NCI-H1048 (cell line): ENCODE measurements at places on chromosomes 6 and 20.
A peak's percentile ranks its signal among the peaks of the same experiment; 100 is the strongest.

GRCh38 chr20:63319164-63320040, 26.4 kb downstream of the COL20A1 start:
- no peak for DNase-seq

- no peak for DNase-seq
Measured at GRCh38 chr6:163705923-163706322, 291.4 kb downstream of the QKI start.

GRCh38 chr6:47357827-47358226, 48.1 kb upstream of the TNFRSF21 start:
- DNase-seq = no peak

DNA sequence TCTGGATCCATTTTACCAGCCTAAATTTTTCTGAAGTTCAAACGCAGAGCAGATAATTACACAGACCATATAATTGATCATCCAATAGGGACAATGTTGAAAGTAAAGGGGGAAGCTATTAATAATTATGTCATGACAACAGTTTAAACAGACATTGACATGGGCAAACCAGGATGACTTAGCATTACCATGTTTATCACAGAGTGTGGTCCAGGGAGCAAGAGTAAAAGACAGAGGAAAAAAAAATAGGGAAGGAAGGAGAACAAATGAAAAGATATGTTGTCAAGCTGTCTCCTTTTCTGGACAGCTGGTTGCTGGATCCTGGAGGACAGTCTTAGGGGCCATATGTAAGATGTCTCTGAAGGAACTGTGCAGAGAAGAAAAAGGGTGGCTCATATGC, 69.4 kb upstream of the FBXL4 start:
- no peak for DNase-seq

- DNase-seq = peak; percentile 54
Measured at GRCh38 chr6:134035823-134036296, 16.6 kb downstream of the SLC2A12 start.

- DNase-seq = no peak
Measured at GRCh38 chr6:23389386-23389785, 736.6 kb upstream of the NRSN1 start.

- no peak for DNase-seq
Measured at GRCh38 chr20:57910716-57911115, 200.9 kb upstream of the PMEPA1 start.

GRCh38 chr6:69980624-69981023, 114.3 kb downstream of the COL19A1 start:
- DNase-seq = no peak

- no peak for DNase-seq
Measured at GRCh38 chr6:165752451-165752850, 89.4 kb upstream of the PDE10A start.

DNA sequence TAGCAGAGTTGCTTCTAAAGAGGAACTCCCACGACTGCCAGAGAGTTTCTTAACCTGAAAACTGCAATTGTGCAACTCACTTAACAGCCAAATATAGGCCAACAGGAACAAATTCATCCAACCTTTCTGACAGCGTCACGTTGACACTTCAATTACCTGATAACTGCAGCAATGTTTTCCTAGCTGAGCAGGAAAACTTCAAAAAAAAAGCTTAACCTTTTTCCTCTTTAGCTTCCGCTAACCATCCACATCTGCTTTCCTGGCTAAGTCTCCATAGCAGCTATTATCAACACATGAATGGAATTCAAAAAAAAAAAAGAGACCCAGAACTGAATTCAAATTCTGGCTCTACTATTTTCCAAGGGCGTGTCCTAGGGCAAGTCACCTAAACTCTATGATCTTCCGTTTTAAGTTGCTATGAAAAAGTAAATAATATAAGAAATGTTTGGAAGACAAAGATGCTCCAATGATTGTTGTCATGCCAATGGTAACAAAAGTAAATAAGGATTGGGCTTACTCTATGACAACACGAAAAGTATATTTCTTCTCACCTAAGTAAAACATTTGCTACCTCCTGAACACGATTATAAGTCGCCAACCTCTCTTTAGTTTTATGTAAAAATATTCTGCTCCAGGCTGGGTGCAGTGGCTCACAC, 524.6 kb upstream of the JARID2 start:
- no peak for DNase-seq

DNA sequence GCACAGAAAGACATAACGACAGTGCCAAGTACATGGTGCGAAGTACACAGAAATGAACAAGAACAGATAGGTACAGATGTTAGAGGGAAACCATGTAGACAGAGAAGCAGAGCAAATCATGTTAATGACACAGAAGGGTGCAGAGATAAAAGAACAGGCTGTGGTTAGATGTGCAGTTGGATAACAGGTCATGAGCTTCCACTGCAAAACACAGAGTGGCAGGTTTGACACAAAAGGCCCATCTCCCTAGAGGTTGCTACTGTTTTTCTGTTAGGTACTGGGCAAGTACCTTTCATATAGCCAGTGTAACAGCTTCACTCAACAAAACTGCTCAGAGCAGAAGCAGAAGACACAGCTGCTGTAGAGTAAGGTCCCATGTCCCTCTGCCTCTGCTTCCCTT, 84.6 kb downstream of the AK9 start:
- DNase-seq = no peak

DNA sequence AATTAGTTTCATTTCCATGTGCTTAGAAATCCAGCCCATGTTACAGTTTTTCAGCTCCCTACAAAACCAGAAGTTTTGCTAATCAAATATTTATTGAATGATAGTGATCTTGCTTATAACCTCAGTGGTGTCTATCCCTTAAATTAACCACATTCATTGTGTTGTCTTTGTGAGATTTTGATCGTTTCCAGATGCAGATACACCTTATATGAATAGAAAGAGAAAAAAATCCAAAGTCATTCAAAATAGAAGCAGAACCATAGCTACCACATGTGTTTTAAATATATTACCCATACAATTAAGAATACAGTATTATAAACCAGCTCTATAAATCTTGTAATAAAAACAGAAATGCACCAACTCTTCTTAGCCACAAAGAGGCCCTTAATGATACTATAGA, 60.6 kb upstream of the RREB1 start:
- no peak for DNase-seq

DNA sequence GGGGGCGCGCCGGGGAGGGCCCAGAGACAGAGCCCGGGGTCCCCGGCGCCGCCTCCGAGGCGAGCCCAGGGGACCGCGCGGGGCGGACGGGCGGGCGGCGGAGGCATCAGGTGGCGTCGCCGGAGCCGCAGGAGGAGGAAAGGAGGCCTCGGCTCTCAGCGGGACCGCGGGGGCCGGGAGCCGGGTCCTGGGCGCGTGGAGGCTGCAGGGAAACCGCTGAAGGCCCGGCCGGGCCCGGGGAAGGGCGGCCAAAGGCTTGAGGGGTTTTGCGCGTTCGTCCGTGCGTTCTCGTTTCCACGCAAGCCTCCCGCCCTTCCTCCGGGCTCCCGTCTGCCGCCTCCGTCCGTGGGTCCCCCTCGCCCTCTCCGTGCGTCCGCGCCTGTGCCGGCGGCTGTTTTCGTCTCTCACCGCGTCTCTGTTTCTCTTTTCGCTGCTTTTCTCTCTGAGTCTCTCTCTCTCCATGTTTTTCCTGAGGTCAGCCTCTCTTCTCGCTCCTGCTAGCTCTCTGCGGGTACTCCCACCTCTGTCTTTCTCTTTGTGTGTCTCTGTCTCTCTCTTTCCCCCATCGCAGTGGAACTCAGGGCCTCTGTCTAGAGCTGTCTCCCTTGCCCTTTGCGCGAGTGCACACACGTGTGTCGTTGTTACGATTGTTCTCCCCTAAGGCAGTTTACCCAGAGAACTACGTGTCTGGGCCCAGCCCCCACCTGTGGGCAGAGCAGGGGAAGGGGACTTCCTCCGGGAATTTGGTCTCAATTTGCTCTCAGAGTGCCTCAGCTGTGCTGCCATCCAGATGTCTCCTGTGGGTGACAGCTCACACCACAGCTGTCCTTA, 2.1 kb downstream of the IRF4 start:
- DNase-seq = no peak

- no peak for DNase-seq
Measured at GRCh38 chr6:134422426-134423231, 104.7 kb upstream of the SGK1 start.

DNA sequence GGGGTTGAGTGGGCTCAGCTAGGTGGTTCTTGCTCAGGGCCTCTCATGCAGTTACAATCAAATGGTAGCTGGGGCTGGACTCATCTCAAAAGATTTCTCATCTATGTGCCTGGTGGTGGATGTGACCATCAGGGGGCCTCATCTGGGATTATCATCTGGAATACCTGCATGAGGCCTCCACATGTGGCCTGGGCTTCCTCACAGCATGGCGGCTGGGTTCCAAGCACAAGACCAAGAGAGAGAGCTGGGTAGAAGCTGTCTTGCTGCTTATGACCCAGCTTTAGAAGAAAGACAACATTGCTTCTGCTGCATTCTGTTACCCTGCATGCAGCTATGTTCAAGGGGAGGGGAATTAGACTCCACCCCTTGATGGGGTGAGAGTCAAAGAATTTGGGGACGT, 22.5 kb downstream of the ARHGAP40 start:
- DNase-seq = no peak

DNA sequence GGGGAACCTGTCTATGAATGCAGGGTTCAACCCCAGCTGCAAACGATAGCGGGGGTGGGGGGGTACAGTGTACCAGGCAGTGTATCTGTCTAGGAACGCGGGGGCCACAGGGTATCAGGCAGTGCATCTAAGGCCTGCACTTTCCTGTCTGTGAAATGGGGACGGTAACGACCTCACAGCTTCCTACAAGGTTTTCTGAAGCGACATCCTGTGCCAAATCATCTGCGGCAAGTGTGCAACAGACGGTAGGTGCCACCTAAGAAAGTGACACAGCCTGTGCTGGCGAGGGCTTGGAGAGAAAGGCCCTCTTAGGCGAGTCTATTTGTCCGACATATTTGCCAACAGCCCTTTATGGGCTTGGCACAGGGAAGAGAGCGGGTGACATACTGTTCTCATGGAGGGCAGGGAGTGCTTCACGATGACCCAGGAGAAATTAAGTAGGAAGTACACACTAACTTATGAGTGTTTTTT, 3.8 kb downstream of the DIDO1 start:
- no peak for DNase-seq

GRCh38 chr20:5211803-5212714, 85.3 kb downstream of the CDS2 start:
- DNase-seq = no peak

DNA sequence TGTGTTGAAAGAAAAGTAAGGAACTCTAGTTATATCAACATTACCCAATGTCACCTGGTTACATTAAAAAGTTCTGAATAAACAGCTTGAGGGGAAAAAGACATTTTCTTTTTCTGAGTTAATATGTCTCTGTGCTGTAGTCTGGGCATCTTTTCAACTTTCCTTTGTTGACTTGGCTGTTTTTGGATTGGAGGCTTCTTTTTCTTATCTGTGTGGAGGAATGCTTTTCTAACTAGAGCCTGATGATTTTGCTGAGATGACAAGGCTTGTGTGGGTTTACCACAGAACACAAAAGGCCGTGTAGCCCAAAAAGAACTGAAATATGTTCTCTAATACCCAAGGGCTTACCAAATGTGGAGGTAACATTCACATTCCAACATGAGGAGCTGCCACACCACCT, 161.8 kb downstream of the KCNQ5 start:
- DNase-seq = no peak

- no peak for DNase-seq
Measured at GRCh38 chr20:43903953-43904826, 10.5 kb upstream of the TOX2 start.

GRCh38 chr20:21099751-21100577, 6.2 kb downstream of the LINC00237 start:
- DNase-seq = peak; percentile 22

- DNase-seq = no peak
Measured at GRCh38 chr6:155123520-155123919, 128.4 kb downstream of the TIAM2 start.

- DNase-seq = no peak
Measured at GRCh38 chr20:62470001-62470400, 5.8 kb downstream of the GATA5 start.

GRCh38 chr6:86152546-86152945, 509.9 kb upstream of the SYNCRIP start:
- DNase-seq = no peak

DNA sequence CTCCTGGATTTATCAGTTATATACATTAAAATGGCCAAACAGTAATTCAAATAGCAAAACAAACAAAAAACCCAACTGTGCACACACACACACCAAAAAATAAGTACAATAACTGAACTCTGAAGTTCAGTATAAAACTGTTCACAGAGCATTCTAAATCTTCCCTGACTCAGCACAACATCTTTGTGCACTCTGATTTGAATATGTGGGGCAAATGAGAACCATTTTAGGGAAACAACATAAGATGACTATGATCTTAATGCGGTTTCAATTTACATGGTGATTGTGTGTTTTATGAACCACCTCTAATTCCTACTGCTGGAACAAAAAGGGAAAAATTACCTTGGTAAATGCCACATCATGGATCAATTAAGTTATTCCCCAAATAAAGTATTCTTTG, 41.7 kb downstream of the PLAGL1 start:
- peak; percentile 48 for DNase-seq

DNA sequence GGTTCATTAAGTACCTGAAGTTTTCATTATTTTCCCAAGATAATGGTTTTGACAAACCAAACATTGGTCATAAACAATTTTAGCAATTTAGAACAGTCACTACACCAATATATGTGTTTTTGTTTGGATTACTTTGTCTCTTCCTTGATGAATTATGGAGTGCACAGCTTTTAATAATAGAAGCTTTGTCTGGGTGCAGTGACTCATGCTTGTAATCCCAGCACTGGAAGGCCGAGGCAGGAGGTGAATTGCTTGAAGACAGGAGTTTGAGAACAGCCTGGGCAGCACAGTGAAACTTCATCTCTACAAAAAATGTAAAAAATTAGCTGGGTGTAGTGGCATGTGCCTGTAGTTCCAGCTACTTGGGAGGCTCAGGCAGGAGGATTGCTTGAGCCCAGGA, 89.4 kb upstream of the ANKEF1 start:
- no peak for DNase-seq

DNA sequence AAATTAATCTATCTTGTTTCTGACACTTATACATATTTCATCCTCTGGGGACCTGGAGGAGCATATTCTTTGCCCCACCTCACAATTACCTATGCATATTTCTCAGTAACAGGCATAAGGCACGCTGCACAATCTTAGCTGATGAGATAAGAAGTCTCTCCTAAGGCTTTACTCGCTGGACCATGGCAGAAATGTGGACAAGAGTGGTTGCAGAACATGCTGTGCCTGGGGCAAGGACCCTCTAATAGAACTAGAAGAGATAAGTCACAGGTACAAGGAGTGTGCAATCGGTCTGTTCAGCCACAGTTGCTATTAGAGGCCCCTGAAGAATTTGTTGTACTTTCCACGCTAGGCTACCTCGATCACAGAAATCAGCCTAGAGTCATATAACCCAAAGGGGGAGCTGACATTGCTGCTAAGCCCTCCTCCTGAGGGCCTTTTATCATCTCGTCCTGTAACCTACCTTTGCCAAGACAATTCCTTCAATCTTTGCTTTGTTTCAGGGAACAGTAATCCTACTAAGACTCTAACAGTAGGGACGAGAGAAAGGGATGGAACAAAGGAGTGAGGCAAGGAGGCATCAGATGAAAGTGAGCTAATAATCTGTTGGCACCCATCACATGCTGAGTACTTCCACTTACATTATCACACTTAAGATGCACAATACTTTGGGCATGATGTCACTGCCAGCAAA, 16.1 kb upstream of the DEFB129 start:
- no peak for DNase-seq

- DNase-seq = peak; percentile 46
Measured at GRCh38 chr6:19892260-19892659, 55.1 kb downstream of the ID4 start.
